ENCODE measurements at places on chromosomes 5 and 9. TPM values are rescaled to one million over a fixed set of nuclear protein-coding genes. Genes with fewer than 3 reads are reported as not detected.

FAM169A gene
- 14.5 TPM for polyA plus RNA-seq

PCDHGB7 gene
- 17.5 TPM for polyA plus RNA-seq

CARD6 gene
- polyA plus RNA-seq = 2.7 TPM

DNA sequence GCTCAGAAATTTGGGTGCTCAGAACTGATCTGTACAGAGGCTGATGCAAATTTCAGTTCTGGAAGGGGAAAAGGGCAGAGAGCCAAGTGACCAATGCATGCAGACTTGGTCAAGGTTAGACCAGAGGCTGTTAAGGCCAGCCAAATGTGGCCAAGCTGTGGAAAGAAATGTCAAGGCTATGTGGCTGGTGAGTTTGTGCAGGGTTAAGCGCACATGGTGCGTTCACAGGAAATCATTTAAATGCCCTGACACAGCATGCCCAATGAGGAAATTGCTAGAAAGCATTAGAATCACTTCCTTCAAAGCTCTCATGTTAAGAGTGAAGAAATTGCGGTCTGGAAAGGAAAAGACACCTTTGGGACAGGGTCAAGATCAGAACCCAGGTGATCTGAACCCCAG, 58.0 kb downstream of the PTPN3 start:
- no peak for DNase-seq

GRCh38 chr9:130288393-130288792, 22.8 kb downstream of the HMCN2 start:
- DNase-seq = no peak

GRCh38 chr5:170313344-170313743, 15.8 kb upstream of the LCP2 start:
- DNase-seq = no peak

GRCh38 chr5:5658889-5659465, 236.5 kb downstream of the ICE1 start:
- DNase-seq = no peak

GRCh38 chr9:129253803-129254381, 75.8 kb upstream of the IER5L start:
- no peak for DNase-seq

DNA sequence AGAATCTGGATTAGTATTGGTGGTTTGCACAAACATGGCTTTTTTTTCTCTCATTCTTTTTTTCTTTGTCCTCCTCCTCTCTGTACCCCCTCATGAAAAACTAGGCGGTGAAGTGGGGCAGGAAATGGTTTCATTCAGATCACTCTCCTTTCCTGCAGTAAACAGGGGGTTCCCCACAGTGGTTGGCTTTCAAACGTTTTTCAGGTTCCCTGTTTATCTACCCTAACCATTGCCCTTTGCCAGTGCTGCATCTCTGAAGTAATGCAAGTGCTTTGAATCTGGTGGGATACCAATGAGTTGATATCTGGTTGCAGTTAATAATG, 29.8 kb downstream of the NR4A3 start:
- DNase-seq = no peak

DNA sequence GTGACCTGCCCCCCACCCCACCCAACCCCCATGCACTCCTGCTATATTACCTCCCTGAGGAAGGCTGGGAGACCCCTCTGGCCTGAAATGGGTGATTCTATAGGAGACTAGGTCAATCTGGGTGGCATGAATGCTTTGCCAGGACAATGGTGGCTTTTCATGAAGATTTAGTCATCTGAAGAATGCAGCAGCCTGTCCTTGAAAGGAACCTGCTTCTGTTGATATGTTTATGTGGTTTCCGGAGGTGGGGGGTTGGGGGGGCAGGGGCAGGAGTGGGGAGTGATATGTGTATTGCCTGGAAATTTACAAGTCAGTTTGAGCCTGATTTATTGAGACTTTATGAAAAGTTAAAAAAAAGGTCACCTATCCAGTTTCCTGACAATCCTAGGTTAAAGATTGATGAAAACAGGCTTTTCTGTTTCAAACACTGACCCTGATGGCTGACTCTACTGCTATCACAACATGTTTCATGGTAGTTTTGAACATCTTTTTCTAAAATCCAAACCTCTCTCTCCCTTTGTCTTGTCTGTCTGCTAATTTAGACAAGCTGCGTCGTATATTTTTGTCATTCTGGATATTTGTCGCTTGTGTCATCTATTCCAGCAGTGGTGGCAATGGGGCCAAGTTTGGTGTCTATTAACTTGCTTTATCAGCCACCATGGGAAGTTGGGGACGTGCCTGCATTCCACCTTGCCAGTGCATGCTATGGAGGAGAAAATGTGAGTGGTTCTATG, 153.7 kb upstream of the EGFLAM start:
- no peak for DNase-seq
